Calu3 (cell line): ENCODE measurements at places on chromosomes 11 and 22. TPM values are rescaled to one million over a fixed set of nuclear protein-coding genes. Genes with fewer than 3 reads are reported as not detected.
A peak's percentile ranks its signal among the peaks of the same experiment; 100 is the strongest.

GRAP2 gene
- not detected in 2 replicates for total RNA-seq

MPZL2 gene
- total RNA-seq, result 69.6 and 81.7 TPM in 2 replicates

SF3A1 gene
- 181 and 197 TPM in 2 replicates for total RNA-seq

OSBP2 gene
- 5.2 and 7.9 TPM in 2 replicates for total RNA-seq

RPS6KA4 gene
- 46.0 and 56.5 TPM in 2 replicates for total RNA-seq

FAM118A gene
- total RNA-seq, result 33.5 and 35.0 TPM in 2 replicates

GRM5 gene
- 8.3 and 9.2 TPM in 2 replicates for total RNA-seq

GRCh38 chr11:106828576-106828975 lies 189.7 kb downstream of the GUCY1A2 start:
- DNase-seq, result no peak

DNA sequence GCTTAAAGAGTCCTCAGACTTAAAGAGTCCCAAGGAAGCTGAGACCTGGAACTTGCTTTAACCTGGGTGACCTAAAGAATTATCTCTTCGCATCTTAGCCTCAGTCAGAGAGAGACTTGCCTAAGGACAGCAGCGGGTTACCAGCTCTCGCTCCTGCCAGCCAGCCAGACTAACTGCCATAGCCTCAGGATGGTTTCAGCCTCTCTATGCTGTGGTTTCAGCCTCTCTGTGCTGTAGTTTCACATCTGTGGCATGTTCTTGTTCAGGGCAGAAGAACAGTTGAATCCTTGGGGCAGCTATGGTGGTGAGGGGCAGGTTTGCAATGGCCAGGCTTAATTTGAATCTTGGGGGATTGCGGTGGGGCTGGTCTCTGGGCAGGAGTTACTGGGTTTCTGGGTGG lies 2.3 kb downstream of the FRMD8 start:
- DNase-seq, result no peak

GRCh38 chr22:19175602-19176174 lies 2.8 kb downstream of the SLC25A1 start:
- no peak for DNase-seq

- DNase-seq, result peak; percentile 45
Observed at GRCh38 chr22:39999144-39999757, 4.5 kb downstream of the FAM83F start.

- DNase-seq, result no peak
Observed at GRCh38 chr11:10575346-10576034, 7.0 kb upstream of the LYVE1 start.

DNA sequence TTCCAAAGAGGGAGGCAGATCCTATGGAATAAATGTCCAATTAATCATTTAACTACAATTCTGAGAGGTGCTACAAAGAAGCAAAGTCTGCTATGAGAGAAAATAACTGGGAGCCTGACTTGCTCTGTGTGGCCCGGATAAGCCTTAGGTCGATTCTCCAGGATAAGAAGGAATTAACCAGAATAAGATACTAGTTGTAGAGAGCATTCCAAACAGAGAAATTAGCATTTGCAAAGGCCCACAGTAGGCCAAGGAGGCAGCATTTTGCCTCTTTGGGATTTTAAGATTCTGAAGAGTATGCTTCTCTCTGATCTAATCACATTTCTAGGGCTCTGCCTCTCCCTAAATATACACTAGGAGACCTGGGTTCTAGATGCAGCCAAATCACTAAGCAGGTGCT lies 113.7 kb downstream of the SNX19 start:
- DNase-seq, result no peak

DNA sequence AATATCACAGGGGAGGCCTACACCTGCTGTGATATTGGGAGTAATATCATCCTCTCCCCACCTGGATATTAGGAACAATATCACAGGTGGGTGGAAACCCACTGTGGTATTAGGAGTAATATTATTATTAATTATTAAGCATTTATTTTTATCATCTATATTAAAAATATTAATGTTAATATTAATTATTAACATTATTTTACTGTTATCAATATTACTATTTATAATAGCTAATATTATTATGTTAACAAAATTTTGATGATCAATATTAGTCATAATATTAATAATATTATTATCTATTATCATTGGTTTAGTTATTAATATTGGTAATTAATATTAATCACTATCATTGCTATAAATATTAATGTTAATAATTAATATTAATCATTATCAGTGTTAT lies 161.1 kb upstream of the API5 start:
- no peak for DNase-seq

DNA sequence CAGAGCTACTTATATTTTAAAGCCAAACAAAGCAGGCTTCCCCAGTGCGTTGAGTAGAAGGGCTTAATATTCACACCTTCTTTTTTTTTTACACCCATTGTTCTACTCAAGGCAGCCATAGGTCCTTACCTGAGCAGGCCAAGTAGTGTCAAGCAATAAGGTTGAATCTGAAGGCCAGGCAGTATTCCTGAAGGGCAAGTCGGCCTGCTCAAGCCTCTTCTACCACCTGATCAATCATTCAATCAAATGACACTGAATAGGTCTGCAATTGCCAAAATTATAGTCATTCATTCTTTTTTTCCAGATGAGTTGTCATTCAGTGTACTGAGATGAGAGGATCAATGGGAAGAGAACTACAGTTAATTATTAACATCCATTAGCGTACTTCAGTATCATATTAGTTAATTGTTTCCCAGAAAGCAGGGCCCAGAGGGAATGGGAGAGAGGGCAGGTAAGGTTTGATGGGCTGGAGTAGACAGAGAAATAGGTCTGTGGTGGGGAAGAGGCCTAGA lies 11.9 kb upstream of the PPP2R1B start:
- no peak for DNase-seq

DNA sequence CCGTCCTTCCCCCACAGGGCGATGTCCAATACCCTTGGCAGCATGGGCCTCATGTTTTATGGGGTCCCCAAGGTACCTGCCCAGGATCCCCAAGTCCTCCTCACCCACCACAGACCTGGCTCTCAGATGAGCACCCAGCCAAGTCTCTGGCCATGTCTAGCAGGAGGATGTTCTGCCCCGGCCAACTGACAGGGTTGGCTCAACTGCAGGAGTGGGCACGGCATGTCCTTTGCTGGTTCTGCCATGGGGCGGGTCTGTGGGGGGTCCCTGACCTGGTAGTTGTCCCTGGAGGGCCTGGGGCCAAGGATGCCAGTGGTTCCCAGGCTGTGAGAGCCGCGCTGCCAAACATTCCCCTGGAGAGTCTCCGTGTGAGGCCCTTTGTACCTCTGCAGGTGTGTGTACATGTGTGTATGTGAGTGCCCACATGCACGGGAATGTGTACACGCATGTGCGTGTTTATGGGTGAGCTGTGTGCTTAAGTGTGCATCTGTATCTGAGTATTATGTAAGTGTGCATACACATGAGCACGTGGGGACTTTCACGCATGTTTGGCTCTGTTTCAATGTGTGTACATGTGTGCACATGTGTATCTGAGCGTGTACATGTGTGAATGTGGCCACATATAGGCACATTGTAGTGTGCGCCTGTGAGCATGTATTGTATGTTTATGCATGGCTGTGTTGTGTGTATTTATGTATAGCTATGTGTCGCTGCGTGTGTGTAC lies 85.5 kb downstream of the KCNQ1 start:
- DNase-seq, result no peak
